ENCODE measurements at places on chromosomes 12 and 14. TPM values are rescaled to one million over a fixed set of nuclear protein-coding genes. Genes with fewer than 3 reads are reported as not detected.

The BLTP3B gene
- total RNA-seq, result 23.9 TPM

The INHBE gene
- 10.1 TPM for total RNA-seq

The TNFRSF1A gene
- total RNA-seq, result 59.9 TPM

DNA sequence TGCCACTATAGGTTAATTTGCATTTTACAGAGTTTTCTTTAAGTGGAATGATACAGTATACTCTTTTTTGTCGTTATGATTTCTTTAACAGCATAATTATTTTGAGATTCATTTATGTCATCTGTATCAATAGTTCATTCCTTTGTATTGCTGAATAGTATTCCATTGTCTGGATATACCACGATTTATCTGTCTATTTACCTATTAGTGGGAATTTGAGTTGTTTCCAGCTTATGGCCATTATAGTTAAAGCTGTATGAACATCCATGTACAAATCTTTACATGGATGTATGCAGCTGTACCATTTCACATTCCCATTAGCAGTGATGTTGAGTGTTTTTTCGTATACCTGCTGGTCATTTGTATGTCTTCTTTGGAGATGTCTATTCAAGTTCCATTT, 163.9 kb downstream of the ETNK1 start:
- DNase-seq, result no peak

DNA sequence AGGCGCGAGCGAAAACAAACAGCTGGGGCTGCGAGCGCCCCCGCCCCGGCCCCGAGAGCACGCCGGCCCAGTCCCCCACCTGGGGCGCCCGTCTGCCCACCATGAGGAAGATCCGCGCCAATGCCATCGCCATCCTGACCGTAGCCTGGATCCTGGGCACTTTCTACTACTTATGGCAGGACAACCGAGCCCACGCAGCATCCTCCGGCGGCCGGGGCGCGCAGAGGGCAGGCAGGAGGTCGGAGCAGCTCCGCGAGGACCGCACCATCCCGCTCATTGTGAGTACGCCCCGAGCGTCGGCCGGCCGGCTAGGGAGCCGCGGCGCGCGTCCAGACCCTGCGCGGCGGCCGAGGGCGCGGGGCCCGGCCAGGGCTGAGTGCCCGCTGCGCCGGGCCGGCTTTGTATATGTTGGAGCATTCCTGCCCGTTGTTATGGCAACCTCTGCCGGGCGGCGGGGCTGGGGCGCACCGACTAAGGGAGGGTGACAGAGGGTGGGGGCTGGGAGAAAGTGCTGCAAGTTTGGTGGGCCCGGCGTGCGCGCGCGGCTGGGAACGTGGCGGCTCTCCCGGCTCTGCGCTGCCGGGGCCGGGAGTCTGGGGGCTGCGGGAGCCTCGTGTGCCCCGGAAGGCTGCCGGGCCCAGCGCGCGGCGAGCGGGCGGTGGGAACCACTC, 367 bp downstream of the GALNT16 start:
- peak; percentile 60 for DNase-seq

DNA sequence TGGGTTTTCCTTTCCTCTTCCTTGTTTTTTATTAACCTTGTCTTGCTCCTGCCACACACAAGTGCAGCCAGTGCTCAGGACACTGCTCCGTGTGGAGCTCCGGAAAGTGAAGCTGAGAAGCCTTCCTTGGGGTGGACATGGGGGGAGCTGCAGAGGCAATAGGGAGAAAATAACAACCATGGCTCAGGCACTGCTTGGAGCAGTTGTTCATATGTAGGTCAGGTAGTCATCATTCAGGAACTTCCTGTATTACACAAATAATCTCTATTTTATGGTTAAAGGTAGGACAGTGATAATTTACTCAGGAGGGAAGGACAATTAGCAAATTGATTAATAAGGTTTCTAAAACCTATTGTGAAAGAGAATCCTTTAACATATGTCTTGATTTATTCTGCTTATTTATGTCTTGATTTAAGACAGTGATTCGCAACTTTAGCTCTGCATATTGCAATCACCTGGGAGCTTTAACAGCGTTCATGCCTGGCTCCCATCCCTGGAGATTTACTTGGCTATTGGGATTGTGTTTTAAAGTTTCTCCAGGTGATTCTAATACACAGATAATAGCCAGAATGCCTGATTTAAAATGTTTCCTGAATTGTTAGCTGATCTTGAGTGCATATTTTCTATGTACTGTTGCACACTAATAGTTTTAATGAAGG, 92.1 kb downstream of the ETV6 start:
- no peak for DNase-seq

- DNase-seq, result peak; percentile 78
Observed at GRCh38 chr14:54329082-54329695, 67.6 kb upstream of the CDKN3 start.

Data from H9 (cell line).